Psoas muscle (tissue), 8 donors: ENCODE measurements at places on chromosomes 5 and 9. TPM values are rescaled to one million over a fixed set of nuclear protein-coding genes. Genes with fewer than 3 reads are reported as not detected.

The ANKDD1B gene
- not detected for total RNA-seq

GRCh38 chr5:143376911-143377813 is 26.3 kb downstream of the NR3C1 start:
- DNase-seq, result no peak

GRCh38 chr5:95866435-95867040 is 44.0 kb upstream of the GLRX start:
- no peak for DNase-seq

The ACOT12 gene
- not detected for total RNA-seq

The CD72 gene
- 0.71 TPM for total RNA-seq

- no peak for DNase-seq
Measured at GRCh38 chr9:69020301-69021145, 6.6 kb upstream of the PRKACG start.

The SCGB3A2 gene
- total RNA-seq, result not detected

GRCh38 chr5:160966921-160967320 is 114.9 kb upstream of the ATP10B start:
- DNase-seq, result no peak
